ENCODE measurements at places on chromosomes 16 and 17.

- peak; percentile 50 for DNase-seq
Observed at GRCh38 chr17:2083613-2084035, 28.7 kb downstream of the HIC1 start.

DNA sequence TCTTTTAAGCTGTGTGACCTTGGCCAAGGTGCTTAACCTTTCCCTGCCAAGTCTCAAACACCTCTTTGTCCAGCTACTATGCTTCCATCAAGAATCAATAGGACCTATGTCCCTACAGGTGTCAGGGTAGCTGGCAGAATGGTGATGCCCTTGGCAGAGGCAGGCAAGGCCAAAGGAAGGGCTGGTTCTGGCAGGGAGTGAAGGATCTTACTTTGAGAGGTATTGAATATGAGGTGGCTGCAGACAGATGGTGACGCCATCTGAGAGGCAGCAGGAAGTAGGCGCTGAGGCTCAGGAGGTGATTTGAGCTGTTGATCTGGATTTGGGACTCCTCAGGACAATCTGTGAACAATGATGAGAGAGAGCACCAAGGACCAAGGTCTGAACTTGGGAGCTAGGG, 12.5 kb downstream of the ABCC3 start:
- no peak for DNase-seq

DNA sequence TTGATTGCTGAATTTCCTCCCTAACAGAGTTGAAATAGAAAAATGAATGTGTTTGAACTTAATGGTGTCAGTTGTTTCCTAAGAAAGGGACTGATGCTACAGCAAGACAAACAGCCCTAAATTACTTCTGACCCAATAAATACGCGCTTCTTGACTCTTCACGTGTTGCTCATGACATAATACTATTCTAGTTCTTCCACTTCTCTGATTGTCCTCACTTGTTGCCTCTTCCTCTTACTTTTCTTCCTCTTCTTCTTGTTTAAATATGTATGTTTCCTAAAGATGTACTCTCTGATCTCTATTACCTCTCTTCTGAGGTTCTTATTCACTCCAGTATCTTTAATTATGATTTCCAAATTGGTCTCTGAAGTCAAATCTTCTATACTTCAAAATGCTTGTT, 32.4 kb downstream of the RNF43 start:
- no peak for DNase-seq

DNA sequence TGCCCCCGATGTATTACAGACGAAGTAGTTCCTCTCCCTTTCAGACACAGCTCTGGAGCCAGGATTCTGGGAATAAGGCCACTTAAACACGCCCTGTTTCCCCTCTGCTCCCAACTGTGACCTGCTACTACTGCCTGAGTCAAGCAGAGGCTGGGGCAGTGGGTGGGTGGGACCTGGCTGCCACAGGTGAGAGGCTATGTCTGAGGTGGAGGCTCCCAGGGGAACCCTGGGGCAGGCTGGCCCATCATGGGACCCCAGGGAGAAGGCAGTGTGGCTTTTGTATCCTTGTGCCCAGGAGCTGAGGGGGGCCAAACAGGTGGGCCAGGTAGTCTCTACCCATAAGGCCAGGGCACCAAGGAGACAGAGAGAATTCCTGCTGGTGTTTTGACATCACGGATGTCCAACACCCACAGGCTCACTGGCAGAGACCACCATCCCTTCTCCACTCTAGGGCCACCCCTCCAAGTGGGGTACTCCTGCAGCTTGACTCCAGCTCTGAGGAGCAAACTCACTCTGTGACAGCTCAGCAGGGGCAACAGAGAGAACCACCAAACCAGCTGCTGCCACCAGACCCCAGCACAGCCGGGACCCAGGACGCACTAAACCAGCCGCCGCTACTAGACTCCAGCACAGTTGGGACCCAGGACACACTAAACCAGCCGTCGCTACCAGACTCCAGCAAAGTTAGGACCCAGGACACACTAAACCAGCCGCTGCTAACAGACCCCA, 105.3 kb upstream of the SMURF2 start:
- no peak for DNase-seq

DNA sequence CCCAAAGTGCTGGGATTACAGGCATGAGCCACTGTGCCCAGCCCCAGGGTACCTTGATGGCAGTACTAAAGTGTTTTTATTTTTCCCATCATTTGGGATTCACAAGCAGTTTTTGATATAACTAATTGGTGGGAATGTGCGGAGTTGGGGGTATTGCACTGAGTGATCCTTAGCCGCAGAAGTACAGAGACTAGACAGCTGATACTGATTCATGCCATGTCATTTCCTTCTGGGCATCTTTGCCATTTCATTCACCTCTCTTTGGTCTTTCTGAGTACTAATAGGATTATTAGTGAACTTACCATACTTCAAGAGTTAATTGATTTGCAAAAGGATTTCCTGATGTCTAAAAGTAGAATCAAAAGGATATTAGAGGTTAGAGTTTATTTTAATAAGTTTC, 9.7 kb downstream of the NMT1 start:
- DNase-seq, result no peak

- DNase-seq, result no peak
Observed at GRCh38 chr16:86568677-86569623, 2.3 kb downstream of the FOXC2 start.

DNA sequence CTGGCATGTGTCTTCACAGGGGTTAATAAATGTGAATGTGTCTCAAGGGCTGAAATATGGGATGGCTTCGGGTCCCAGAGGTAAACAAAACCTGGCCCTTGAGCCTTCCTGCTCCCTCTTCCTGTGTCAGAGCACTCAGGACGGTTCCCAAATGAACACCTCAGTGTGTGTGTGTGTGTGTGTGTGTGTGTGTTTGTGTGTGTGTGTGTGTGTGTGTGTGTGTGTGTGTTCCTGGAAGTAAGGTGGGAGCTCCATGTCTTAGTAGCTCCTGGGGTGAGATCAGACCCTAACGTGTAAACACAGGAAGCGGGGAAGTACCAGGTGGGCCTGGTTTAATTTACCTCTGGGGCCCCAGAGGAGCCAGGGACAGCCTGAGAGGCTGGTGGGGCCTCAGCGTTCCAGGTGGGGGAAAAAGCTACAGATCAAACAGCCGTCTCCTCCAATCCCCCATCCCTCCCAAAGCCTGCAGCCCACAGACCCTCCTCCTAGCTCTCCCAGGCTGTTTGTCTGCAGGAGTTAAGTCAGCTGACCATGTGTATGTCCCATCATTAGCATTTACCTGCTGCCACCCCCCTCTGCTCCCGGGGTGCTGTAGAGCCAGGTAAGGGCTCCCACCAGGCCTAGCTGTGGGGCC, 6.1 kb downstream of the KIF19 start:
- DNase-seq, result no peak

- DNase-seq, result no peak
Observed at GRCh38 chr17:71142333-71142732, 973.0 kb downstream of the KCNJ2 start.

DNA sequence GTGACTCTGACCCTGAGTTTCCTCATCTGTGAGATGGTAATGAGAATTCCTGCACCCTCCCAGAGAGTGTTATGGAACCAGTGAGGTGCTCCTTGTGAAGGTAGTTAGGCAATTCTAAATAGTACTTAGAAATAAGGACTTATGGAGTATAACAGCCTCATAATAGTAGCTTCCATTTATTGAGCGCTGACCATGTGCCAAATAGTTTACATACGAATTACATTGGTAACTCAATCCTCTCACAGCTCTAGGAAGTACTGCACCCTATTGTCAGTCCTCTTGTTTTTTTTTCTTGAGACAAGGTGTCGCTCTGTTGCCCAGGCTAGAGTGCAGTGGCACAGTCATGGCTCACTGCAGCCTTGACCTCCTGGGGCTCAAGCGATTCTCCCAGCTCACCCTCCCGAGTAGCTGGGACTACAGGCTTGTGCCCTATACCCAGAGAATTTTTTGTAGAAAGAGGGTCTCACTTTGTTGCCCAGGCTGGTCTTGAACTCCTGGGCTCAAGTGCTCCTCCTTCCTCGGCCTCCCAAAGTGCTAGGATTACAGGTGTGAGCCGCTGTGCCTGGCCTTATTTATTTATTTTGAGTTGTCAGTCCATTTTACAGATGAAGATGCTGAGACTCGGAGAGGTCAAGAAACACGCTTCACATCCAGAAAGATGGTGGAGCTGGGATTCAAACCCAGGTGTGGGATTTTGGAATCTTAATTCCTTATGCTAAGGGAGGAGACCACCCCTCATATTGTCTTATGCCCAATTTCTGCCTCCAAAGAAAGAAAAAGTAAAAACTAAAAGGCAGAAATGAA, 2.9 kb downstream of the TNS4 start:
- no peak for DNase-seq

DNA sequence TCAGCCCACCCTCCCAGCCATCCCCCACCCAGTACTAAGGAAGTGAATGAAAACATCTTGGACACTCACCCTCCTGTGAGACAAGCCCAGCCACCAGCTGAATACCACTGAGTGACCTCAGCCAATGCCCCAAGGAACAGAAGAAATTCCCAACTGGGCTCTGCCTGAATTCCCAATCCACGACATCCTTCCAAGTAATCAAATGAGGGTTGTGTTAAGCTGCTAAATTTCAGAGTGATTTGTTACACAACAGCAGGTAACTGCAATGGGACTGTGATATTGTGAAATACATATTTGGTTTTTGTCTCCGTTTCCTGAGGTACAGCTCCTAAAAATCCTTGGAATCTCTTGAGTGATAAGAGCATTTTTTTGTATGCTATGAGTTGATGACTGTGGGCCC, 578.7 kb upstream of the CDH11 start:
- no peak for DNase-seq

- DNase-seq, result no peak
Observed at GRCh38 chr17:67218385-67218950, 26.5 kb downstream of the HELZ start.

- DNase-seq, result no peak
Observed at GRCh38 chr17:71176928-71177443, 943.8 kb upstream of the SOX9 start.

DNA sequence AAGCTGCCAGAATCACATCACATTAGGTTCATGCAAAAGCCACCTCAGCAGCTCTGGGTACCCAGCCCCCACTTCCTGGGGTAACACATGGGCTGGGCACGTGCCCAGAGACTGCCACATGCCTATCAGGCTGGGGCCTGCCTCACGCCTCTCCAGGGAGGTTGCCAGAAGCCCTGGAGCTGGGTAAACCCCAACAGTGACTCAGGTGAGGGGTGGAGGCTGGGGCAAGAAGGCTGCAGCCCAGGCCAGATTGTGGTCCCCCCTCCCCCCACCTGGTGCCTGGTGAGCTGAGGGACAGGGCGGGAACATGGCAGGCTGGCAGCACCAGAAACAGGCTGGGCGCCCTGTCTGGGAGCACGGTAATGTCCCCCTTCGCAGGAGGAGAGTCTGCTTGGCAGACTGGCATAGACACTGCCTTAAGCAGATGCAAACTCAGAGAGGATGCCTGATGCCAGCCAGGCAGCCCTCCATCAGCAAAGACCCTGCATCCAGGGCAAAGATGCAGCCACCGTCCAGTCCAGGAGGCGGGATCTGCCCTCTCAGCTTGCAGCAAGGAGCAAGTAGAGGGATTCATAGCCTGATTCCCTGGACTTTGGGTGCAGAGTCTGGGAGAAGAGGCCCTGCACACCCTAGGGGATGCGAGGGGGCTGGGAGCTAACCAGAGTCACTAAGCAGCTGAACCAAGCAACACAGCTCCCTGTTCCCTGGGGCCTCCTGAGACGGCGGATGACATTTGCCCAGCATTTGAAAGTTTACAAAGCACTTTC, 28.8 kb downstream of the NGFR start:
- DNase-seq, result no peak

DNA sequence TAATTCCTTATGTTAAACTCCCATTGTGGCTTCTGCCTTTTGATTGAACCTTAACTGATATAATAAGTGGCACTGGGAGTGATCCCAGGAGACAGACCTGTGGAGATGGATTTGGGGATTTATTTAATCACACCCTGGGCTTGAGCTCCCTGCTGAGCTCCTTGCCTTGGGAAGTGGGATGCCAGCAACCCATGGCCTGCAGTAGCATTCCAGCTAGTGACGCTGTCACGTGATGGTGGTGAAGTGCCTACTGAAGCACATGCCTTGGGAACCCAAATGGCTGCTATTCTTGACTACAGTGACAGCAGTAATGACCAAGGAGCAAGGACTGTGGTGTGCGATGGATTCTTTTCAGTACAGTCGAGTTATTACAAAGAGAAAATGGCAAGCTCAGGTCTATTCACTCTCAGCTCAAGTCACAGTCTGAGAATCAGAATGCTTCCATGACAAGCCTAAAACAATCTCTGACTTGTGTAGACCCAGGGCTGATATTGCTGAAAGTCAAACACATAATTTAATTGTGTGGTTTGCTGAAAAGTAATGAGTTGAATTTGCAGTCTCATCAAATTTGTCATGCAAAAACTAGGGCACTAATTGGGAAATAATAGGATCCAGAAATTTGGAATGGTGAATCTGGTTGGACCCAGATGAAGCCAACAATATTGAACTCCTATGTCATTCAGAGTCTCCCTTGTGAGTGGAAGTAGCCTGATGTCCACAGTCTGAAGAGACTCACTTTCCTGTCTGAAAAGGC, 47.1 kb downstream of the BCL7C start:
- no peak for DNase-seq

GRCh38 chr17:721540-721937, 6.9 kb upstream of the VPS53 start:
- DNase-seq, result no peak

GRCh38 chr16:29784901-29785500, 5.5 kb upstream of the KIF22 start:
- no peak for DNase-seq

DNA sequence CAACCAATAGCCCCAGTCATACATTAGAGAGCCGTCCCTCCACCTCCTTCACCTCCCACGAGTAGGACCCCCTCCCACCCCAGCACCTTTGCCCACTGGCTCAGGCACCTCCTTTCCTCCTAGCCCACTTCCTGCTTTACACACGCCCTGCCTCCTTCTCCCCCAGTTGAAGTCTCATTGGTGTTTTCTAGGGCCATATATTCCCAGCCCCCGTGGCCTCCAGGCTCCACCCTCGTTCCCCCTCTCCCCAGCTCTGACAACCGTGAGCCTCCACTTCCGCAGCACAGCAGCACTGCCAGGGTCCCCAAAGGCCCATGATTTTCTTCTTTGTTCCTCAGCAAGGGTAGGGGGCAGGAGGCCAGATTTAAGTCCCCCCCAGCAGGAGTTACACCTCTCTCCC, 340.3 kb upstream of the TNRC6C start:
- no peak for DNase-seq

DNA sequence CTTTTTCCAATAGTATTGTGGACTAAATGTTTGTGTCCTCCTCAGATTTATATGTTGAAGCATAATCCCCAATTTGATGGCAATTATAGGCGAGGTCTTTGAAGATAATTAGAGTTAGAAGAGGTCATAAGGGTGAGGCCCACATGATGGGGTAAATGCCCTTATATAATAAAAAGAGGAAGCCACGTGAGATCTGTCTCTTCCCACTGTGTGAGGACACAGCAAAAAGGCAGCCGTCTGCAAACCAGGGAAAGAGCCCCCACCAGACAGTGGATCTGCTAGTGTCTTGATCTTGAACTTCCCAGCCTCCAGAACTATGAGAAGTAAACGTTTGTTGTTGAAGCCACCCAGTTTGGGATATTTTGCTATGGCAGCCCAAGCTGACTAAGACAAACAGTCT, 76.0 kb downstream of the LYRM1 start:
- peak; percentile 0 for DNase-seq

GRCh38 chr17:46770818-46771560, 47.5 kb downstream of the WNT3 start:
- peak; percentile 48 for DNase-seq

GRCh38 chr16:83392743-83393142, 415.0 kb upstream of the HSBP1 start:
- no peak for DNase-seq
